ENCODE measurements at places on chromosomes 7 and 10.

DNA sequence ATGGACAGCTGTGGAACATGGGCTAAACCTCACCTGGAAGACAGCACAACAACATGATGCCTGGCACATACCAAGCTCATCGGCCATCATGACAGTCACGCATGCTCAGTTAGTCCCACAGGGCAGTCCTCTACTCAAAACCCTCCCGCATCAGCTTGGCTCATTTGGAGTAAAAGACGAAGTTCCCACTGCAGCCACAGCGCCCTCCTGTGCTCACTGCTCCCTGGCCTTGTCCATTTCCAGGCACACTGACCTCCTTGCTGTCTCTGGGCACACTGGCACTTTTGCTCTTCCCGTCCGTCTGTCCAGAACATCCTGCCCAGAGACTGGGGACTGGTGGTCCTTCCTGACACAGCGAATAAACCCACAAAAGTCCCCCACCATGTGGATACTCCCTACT lies 66.2 kb downstream of the LARP4B start:
- DNase-seq, result no peak

- no peak for DNase-seq
Measured at GRCh38 chr7:109939207-109939606, 1151.7 kb upstream of the LRRN3 start.

DNA sequence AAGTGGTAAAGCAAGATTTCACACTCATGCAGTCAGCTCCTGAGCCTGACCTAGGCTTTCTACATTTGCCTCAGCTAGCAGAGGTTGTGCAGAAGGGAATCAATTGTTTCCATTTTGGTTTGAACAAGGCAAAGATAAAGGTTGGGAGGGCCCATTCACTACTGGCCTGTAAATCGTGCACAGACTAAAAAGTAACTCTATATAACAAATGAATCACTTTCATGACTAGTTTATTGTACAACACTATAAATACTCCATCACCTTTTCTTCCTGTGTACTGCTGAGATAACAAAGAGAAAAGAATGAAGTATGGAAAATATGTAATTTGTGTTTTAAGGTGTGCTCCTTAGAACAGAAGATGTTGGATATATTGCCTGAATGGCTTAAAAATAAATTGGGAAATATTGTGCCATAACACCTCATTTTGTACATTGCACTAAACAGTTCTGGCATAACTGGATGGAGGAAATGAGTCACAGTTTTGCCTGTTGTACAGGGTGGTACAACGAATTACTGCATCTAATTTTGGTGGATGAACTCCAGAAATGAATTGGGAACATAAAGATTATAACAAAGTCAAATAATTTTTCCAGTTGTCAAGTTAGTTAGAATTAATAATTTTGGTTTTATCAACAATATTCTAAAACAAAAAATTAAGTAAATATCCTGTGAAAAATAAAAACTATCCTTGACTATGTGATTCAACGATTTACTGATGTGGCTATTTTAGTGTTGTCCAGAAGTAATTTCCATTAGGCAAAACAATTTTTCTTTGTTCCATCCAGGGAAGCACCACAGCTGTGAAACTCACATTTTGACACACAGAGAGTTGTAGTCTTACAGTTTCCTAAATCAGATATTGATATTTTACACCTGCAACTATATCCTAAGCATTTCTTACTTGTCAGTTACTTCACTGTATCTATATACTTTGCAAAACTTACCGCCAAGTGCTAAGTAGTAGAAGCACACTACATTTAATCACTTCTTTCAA lies 18.0 kb downstream of the SEMA3C start:
- no peak for DNase-seq

DNA sequence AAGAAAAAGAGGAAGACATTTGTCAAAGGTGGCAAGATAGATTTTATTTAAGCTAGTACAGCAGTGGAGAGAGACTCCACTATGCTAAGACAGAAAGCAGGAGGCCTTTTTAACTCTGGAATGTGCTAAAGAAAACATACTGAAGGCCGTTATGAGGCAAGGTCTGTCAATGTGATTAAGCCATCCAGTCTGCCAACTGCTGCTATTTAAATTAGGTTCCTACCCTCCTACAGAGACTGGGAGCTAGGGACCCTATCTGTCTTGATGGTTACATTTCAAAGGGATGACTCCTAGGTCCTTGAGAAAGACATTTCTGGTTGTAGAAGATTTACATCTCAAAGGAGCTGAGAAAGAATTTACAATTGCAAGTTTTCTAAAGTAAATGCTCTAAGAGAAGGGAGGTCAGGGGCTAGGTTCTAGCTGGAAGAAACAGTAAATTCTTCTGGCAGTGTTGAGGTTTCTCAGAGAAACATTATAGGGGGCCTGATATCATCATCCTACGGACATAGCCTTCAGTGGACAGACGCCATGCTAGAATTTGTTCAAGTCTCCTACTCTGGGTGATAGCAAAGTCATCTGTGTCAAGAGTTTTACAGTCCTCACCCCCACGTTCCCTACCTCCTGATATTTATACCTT lies 211.6 kb downstream of the PHF14 start:
- no peak for DNase-seq

DNA sequence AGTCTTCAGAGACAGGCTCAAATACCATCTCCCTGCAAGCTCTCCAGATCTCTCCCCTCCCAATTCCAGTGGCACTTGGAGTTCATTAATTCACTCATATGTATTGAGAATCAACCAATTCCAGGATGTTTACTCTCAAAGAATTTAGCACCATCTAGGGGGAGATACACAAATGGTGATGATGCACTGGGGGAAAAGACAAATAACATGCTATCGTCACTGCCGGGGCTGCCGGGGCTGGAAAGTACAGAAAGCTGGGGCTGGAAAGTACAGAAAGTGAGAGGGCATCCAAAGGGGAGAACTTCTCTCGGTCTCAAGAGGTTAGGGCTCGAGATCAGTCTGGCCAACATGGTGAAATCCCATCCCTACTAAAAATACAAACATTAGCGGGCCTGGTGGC lies 118.7 kb downstream of the MKX start:
- no peak for DNase-seq

DNA sequence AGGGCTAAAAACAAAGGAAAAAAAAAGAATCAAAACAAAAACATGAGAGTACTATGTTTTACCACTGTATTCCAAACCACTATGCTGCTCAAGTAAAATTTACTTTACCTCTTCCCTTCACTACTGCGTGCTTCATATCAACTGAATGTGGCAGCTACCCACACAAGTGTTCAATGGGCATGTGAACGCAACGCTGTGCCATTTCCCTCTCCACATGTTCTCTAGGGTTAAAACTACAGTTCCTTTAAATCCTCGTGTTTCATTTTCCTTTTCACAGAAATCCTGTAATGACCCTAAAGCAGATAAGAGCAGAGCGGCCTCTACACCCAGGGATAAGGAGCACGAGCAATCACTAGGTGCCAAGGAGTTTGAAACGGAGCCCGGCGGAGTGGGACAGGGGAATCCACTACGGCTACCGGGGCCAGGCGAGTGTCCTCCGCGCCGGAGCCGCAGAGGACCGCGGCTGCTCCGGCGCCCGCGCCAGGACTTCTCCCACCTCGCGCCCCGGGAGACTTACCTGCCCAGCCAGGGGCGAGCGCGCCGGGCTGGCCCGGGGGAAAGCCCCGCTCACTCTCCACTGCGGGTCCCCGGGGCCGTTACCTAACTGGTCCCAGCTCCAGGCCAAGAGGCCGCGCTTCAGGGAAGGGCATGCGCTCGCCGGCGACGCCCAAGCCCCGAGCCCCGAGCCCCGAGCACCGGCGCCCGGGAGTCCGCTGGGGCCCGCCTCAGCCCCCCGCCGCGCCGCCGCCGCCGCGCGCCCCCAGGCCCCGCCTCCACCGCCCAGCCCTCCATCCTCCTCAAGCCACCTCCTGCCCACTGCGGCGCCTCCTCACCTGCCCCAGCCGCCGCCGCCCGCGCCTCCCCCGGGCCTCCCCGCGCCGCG lies 711 bp downstream of the NAMPT start:
- peak; percentile 49 for DNase-seq

DNA sequence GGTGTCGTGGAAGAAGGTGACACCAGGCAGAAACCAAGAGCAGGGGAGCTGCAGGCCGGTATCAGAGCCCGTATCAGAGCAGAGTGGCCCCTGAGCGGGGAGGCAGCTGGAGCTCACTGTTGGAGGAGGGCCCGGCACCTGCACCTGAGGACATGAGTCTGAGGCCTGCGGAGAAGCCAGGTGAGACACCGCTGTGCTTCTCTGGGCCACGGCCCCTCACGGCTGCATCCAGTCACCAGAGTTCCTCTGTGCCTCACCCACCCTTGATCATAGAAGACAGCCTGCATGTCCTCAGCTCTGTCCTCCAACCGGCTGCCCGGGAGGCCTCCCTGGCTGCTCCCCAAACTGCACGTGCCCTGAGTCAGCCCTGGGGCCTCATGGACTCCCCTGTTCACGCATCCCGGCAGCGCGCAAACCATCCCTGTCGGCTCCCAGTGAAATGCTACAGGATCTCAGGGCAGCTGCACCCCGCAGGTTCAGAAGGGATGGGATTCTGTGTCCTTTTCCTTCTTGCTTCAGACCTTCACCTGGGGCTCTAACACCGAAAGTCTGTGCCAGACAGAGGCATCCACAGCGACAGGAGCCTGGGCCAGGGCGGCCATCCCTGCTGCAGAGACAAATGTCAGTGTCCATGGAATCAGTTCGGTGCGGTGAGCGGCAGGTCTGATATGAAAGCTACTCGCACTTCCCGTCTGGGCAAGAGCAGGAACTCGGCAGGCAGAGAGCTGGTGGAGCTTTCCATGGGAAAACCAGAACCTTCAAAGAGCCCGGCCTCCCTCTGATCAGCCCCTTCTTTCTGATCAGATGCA lies 111.9 kb upstream of the FAM20C start:
- no peak for DNase-seq

DNA sequence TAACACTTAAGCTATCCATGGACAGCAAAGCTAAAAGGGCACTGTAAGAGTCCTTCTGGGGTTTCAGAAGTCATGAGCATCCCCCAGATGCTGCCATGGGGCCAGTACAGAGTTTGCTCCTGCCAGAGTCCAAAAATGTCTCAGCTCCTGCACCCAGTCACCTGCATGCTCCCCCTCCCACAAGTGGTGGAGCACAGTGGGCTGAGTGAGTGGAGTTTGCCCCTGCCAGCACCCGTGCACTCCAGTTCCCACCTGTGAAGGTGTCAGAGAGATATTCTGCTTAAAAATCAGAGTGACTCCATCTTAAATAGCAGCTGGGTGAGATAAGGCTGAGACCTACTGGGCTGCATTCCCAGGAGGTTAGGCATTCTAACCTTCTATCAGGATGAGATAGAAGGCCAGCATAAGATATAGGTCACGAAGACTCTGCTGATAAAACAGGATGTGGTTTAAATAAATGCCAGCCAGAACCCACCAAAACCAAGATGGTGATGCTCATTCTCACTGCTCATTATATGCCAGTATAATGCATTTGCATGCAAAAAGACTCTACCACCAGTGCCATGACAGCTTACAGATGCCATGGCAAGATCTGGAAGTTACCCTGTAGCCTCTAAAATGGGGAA lies 140.1 kb upstream of the ZNF92 start:
- DNase-seq, result no peak

- no peak for DNase-seq
Measured at GRCh38 chr7:18894155-18894554, 223.3 kb downstream of the TWIST1 start.

- no peak for DNase-seq
Measured at GRCh38 chr7:124992851-124993562, 63.4 kb upstream of the POT1 start.

GRCh38 chr7:134364619-134365037 lies 47.9 kb upstream of the SLC35B4 start:
- no peak for DNase-seq

Measured in GM13977 (cell line).